ENCODE measurements at places on chromosomes 7 and 10. TPM values are rescaled to one million over a fixed set of nuclear protein-coding genes. Genes with fewer than 3 reads are reported as not detected.

The AMPH gene
- not detected for total RNA-seq

The ACBD5 gene
- 14.8 TPM for total RNA-seq

The HHEX gene
- total RNA-seq = 46.3 TPM

The GRID2IP gene
- total RNA-seq = not detected

The ZNF488 gene
- 0.17 TPM for total RNA-seq

The GLI3 gene
- not detected for total RNA-seq

GRCh38 chr7:120785095-120785494, 72.8 kb downstream of the TSPAN12 start:
- H3K27me3 ChIP-seq = no peaks in the 10 kb centered on the region
- no peak overlapping the region for H3K27ac ChIP-seq
- no peak overlapping the region for H3K4me3 ChIP-seq
- DNase-seq = no peak
- no peaks in the 10 kb centered on the region for H3K36me3 ChIP-seq

DNA sequence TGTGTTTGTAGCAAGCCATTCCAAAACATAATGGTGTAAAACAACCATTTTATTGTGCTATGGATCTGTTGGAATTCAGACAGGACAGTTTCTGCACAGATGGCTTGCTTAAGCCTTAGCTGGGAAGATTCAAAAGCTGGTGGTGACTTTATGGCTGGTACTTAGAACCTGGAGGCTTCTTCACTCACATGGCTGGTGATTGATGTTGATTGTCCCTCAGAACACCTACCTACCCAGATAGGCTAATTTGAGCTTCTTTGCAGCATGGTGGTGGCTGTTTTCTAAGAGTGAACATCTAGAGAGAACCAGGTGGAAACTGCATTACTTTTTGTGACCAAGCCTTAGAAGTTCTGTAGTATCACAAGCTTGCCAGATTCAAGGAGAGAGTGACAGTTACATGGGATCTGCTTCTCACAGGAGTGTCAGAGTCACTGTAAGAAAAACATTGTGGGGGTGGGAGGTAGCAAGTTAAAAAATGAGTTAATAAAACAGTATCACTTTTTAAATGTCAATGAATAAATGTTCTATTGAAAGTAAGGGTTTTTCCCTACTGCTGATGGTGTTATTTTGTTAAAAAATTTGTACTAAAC, 7.1 kb downstream of the R3HCC1L start:
- H3K27me3 ChIP-seq = no peaks in the 10 kb centered on the region
- peaks cover 35% of the 10 kb centered on the region for H3K4me1 ChIP-seq
- no peaks in the 10 kb centered on the region for H3K36me3 ChIP-seq
- DNase-seq = no peak

GRCh38 chr10:125692196-125692595, 9.2 kb upstream of the TEX36 start:
- peaks cover 58% of the 10 kb centered on the region for H3K27me3 ChIP-seq
- H3K4me1 ChIP-seq = no peaks in the 10 kb centered on the region
- H3K36me3 ChIP-seq = no peaks in the 10 kb centered on the region
- H3K4me3 ChIP-seq = no peak overlapping the region
- no peak overlapping the region for H3K27ac ChIP-seq

- no peaks in the 10 kb centered on the region for H3K27me3 ChIP-seq
- H3K27ac ChIP-seq = no peak overlapping the region
- H3K36me3 ChIP-seq = no peaks in the 10 kb centered on the region
- no peak overlapping the region for H3K4me3 ChIP-seq
- peaks cover 24% of the 10 kb centered on the region for H3K4me1 ChIP-seq
These were observed 296.8 kb upstream of the ZMIZ1 start for GRCh38 chr10:78771808-78772455.

- no peak overlapping the region for H3K4me3 ChIP-seq
- no peak overlapping the region for H3K27ac ChIP-seq
- H3K36me3 ChIP-seq = no peaks in the 10 kb centered on the region
- no peaks in the 10 kb centered on the region for H3K4me1 ChIP-seq
- no peaks in the 10 kb centered on the region for H3K27me3 ChIP-seq
- no peak for DNase-seq
These were observed 15.4 kb downstream of the CCSER2 start for GRCh38 chr10:84343831-84344230.

DNA sequence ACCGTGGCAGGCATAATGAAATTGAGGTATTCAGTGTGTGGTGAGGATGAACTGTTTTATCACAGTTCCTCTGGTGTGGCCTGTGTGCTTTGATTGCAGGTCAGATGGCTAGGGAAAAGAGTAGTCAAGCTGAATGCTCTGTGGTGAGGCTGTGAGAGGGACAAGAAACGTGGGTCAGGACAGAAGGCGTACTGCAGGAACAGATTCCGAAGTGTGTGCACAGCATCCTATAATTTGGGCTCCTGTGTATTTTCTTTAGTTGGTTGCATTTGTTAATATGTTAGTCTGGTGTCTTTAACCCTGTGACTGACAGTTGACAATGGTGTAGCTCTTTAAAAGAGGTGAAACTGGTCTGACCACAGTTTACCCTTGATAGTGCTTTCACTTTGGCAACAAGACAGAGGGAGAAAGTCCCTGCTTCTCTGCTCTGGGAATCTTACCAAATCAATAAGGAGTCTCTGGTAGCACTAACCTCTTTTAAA, 76.5 kb downstream of the AUTS2 start:
- no peaks in the 10 kb centered on the region for H3K4me1 ChIP-seq
- no peaks in the 10 kb centered on the region for H3K36me3 ChIP-seq

- no peak for DNase-seq
- H3K36me3 ChIP-seq = no peaks in the 10 kb centered on the region
- no peaks in the 10 kb centered on the region for H3K4me1 ChIP-seq
- no peak overlapping the region for H3K4me3 ChIP-seq
- H3K27me3 ChIP-seq = peaks cover 1% of the 10 kb centered on the region
These were observed 299.2 kb downstream of the IPMK start for GRCh38 chr10:57968328-57969016.

DNA sequence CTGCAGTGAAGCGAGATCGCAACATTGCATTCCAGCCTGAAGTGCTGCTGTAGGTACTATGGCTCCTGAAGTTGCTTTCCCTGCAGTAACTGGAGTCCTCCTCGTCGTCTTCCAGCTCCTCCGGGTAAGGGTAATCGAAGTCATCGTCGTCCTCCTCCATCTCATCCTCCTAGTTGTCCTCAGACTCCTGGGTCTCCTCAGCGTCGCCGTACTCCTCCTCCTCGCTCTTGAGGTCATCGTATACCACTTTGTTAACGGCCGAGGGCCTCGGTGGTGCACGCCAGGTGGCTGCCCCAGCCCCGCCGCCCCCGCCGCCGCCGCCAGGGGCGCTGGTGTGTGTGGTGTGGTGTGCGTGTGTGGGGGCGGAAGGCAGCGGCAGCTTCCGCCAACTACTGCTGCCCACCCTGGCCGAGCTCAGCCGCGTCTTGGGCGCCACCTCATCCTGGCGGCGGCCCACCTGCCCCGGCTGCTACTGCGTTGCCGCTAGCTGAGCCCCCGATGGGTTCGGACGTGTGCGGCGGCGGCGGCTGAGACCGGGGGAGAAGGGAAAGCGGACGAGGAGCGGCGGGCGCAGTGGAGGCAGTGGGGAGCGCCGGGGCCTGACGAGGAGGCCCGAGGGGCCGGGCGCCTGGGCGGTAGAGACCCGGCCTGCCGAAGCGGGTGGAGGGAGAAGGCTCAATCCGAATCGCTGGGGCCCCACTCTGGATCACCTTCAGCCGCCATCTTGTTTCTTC, 11.8 kb upstream of the ACBD5 start:
- H3K36me3 ChIP-seq = no peaks in the 10 kb centered on the region
- peaks cover 4% of the 10 kb centered on the region for H3K4me1 ChIP-seq
- no peak overlapping the region for H3K4me3 ChIP-seq
- peaks cover 2% of the 10 kb centered on the region for H3K27me3 ChIP-seq
- no peak overlapping the region for H3K27ac ChIP-seq

DNA sequence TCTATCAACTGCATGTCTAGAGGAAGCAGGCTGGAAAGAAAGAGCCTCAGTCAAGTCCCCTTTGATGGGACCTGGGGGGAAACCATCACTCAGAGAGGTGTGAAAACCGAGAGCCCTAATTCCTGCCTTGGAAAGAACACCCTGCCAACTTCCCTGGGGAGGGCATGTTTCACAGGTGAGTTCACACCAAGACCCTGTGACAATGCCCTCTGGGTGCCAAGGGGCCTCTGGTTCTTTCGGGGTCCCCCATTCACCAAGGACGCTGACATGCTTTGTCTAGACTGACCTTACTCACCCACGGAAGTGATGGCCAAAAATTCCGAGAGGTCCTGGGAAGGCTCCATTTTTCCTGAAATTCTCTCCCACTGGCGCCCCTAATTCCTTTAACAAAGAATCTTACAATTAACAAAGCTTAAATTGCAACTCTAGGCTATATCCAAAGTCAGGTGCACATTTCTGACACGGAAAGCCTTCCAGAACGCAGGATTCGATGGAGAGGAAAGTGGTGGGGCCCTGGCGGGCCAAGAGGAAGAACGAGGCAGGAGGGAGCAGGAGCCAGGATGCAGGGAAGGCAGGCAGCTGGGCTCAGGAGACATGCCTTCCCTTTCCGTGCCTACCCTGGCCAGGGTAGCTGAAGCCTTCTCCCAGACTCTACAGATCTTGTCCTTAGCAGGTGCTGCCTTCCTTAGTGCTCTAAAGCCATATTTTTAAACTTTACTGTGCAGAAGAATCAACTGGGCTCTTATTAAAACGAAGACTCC, 23.7 kb downstream of the VSTM4 start:
- no peak for DNase-seq
- no peaks in the 10 kb centered on the region for H3K4me1 ChIP-seq
- no peak overlapping the region for H3K27ac ChIP-seq
- 0 out of 3 replicates have a peak, but pooled peaks cover 5% of the 10 kb centered on the region for H3K27me3 ChIP-seq
- no peaks in the 10 kb centered on the region for H3K36me3 ChIP-seq
- no peak overlapping the region for H3K4me3 ChIP-seq

GRCh38 chr7:143068446-143068845, 16.3 kb downstream of the OR6V1 start:
- H3K36me3 ChIP-seq = no peaks in the 10 kb centered on the region
- no peaks in the 10 kb centered on the region for H3K27me3 ChIP-seq
- DNase-seq = no peak
- no peak overlapping the region for H3K4me3 ChIP-seq

- H3K27ac ChIP-seq = no peak overlapping the region
- no peaks in the 10 kb centered on the region for H3K36me3 ChIP-seq
- peaks cover 20% of the 10 kb centered on the region for H3K27me3 ChIP-seq
- H3K4me3 ChIP-seq = no peak overlapping the region
These were observed 71.2 kb downstream of the ADRA2A start for GRCh38 chr10:111148025-111148424.

GRCh38 chr10:97081621-97082235, 104.0 kb downstream of the SLIT1 start:
- H3K4me3 ChIP-seq = no peak overlapping the region
- H3K36me3 ChIP-seq = no peaks in the 10 kb centered on the region
- no peaks in the 10 kb centered on the region for H3K4me1 ChIP-seq
- H3K27me3 ChIP-seq = no peaks in the 10 kb centered on the region

DNA sequence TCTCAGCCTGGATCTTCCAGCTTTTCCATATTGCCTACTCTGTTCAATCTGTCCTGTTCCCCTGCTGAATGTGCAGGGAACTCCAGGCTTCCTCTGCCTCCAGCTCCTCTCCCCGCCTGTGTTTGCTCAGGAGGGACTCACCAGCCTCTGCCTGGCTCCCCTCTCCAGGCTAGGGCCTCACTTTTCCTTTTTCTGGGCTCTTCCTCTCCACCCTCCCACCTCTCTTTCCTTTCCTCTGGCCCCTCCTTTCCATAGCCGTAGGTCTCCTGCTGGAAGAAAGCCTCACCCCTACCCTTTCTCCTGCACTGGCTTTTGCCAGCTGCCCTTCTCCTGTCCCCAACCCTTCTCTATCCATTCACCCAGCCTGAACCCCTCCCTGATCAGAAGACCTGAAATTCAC, 25.0 kb downstream of the PILRA start:
- H3K4me1 ChIP-seq = peaks cover 17% of the 10 kb centered on the region
- DNase-seq = no peak
- H3K27me3 ChIP-seq = peaks cover 3% of the 10 kb centered on the region
- H3K36me3 ChIP-seq = no peaks in the 10 kb centered on the region
- no peak overlapping the region for H3K4me3 ChIP-seq
- no peak overlapping the region for H3K27ac ChIP-seq

DNA sequence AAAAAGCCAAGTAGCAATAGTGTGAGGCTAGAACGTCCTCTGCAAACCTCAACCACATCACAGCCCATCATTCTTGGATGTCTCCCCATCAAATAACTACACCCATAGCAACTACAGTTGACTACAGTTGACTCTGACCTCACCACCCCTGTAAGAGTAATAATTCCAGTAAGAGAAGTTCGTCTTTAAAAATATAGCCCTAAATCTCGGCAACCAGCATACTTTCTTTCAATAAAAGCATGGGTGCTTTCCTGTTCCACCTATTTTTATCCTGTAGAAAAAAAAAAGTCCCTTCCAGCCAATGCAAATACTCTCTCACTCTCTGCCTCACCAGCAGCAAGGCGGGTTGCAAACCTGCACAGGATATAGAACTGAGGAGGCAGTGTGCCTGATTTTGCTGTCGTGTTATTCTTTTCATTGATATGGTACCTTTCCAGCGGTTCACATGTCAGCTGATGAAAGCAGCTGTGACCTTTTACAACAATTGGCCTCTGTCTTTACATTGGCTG, 187.5 kb upstream of the NFE2L3 start:
- H3K4me3 ChIP-seq = no peak overlapping the region
- H3K27ac ChIP-seq = no peak overlapping the region
- H3K27me3 ChIP-seq = peaks cover 14% of the 10 kb centered on the region

GRCh38 chr10:126670056-126670894, at the start of gene C10orf90:
Gene C10orf90, minus strand, starts transcription at chr10:126670693. Its CDS starts 213 bp downstream, at chr10:126670480.
- no peaks in the 10 kb centered on the region for H3K4me1 ChIP-seq
- H3K4me3 ChIP-seq = no peak within 1 kb of the TSS
- H3K36me3 ChIP-seq = no peaks in the 10 kb centered on the region
- H3K27me3 ChIP-seq = peaks cover 2% of the 10 kb centered on the region

DNA sequence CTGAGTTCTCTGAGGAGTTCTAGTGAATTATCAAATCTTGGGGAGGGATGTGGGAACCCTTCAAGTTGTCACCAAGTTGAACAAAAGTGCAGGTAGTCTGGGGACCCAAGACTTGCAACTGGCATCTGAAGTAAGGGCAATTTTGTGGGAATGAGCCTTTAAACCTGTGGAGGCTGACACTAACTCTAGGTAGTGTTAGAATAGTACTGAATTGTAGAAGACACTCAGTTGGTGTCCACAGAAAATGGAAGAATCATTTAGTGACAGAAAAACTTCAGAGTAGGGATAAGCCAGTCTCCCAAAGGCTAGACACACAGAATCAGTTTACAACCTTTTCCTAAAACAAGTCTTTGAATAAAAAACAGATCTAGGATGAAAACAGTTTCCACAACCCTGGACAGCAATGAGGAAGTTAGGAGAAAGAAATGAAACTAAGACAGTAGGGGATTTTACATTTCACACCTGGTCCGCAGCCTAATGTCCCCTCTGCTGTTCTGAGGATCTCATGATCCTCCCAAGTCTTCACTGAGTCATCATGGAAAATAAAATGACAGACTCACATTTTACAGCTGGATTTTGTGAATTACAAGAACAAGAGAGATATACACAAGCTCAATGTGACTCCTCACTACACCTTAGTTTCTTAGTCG, 23.0 kb upstream of the ING3 start:
- no peak for DNase-seq
- H3K27ac ChIP-seq = no peak overlapping the region
- no peaks in the 10 kb centered on the region for H3K27me3 ChIP-seq
- no peak overlapping the region for H3K4me3 ChIP-seq
- H3K4me1 ChIP-seq = no peaks in the 10 kb centered on the region

- no peak overlapping the region for H3K27ac ChIP-seq
- H3K27me3 ChIP-seq = no peaks in the 10 kb centered on the region
- H3K4me1 ChIP-seq = no peaks in the 10 kb centered on the region
These were observed 100.5 kb upstream of the PPIF start for GRCh38 chr10:79246606-79247275.

GRCh38 chr10:132873395-132873794, 69.0 kb downstream of the CFAP46 start:
- DNase-seq = no peak
- peaks cover 7% of the 10 kb centered on the region for H3K27me3 ChIP-seq
- H3K27ac ChIP-seq = no peak overlapping the region
- H3K36me3 ChIP-seq = no peaks in the 10 kb centered on the region
- H3K4me3 ChIP-seq = no peak overlapping the region
